ENCODE measurements at places on chromosomes 4 and X.

DNA sequence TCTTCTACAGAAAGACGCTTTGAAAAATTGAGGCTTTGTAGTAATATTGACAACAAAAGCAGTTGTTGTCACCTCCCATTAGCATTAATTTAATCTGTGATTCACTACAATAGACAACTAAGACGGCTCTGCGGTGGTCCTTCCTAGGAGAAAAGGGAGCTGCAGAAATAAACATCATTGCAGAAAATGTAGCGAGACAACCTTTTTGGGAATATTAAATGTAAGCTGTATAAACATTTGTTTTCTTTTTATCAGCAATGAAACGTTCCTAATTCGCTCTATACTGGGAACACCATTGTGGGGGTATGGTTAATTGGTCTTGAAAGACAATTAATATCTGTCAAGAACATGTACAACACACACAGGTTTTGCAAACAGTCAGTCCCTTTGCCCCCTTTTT is 583.3 kb upstream of the TENM3 start:
- no peak for DNase-seq

- no peak for DNase-seq
Measured at GRCh38 chr4:185112104-185112503, 31.0 kb upstream of the SLC25A4 start.

GRCh38 chr4:118905566-118905965 is 16.9 kb downstream of the SYNPO2 start:
- DNase-seq: no peak

DNA sequence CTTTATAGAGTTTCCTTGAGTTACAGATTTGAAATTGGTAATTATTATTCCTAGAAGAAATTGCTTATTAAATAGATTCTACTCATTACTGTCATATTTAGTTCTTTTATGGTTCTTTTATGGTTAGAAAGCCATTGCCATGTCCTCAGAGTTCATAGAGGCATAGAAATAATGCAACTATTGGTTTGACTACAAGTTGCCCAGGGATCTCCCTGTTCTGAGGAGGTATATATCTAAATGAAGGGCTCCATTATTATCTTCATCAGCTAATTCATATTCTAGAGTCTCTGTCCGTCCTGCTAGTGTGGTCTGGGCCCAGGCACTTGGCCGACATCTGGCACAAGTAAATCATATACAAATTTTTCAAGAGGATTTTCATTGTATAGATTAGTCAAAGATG is 535.7 kb downstream of the PPP4R3C start:
- DNase-seq: no peak

DNA sequence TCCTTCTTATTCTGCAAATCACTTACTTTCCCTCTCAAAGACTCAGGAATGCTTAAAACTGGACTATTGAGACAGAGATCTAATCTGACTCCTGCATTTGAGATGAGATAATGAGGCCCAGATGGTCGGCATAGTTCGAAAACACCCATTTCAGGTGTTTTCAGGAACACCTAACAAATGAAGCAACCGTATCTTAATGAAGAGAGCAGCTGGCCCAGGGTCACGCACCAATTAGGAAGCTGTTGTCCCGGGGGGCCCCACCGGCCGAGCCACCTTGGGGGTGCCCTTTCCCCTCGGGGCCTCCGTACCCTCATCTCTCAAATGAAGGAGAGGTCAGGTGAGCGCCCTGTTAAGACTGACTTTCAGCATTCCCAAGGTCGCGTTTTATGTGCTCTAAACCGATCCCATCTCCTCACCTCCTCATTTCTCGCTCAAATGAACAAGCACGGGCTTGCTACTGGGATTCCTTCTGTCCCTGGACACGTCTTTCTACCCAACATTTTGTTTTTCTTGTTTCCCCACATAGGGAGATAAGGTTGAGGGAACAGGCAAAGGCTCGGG is 824 bp downstream of the LRPAP1 start:
- DNase-seq: no peak

GRCh38 chr4:29900336-29900735 is 819.8 kb upstream of the PCDH7 start:
- DNase-seq: no peak

GRCh38 chr4:175891851-175892250 is 79.8 kb upstream of the GPM6A start:
- no peak for DNase-seq

- DNase-seq: no peak
Measured at GRCh38 chr4:119785963-119786362, 157.4 kb upstream of the PDE5A start.

- DNase-seq: no peak
Measured at GRCh38 chr4:676871-677235, 2.5 kb downstream of the MYL5 start.

DNA sequence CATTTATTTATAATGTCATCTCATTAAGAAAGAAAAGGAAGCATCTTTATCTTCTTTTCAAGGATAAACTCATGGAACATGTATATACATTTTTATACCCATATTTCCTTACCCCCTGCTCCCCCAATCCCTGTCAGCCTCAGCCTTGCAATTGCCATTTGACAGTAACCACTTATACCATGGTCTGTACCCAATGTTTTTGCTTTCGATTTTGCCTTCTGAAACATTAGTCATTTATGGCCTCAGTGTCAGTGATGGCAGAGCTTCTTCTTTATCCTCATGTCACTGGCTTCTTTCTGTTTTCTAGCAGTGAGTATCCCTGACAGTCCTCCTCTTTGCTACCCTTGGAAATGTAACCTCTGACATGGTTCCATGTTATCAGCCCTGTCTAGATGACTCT is 228.4 kb downstream of the SPRY1 start:
- no peak for DNase-seq

- no peak for DNase-seq
Measured at GRCh38 chr4:159723341-159724048, 620.6 kb downstream of the RAPGEF2 start.

DNA sequence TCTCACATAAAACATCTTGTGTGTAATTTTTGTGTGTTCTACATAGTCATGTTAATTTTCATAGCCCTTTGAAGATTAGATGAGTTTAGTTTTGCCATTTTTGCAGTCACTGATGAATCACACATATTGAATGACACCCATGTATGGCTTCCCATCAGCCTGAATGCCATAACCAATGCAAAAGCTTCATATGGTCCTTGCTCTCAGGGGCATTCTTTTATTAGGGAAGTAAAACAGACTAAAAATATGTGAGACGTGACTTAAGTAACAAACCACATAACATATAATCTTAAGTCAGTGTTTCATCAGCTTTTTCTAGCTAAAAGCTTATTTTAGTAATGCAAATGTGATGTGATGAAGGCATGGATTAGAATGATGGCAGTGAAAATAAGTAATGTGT is 8.2 kb downstream of the SLC25A4 start:
- no peak for DNase-seq

DNA sequence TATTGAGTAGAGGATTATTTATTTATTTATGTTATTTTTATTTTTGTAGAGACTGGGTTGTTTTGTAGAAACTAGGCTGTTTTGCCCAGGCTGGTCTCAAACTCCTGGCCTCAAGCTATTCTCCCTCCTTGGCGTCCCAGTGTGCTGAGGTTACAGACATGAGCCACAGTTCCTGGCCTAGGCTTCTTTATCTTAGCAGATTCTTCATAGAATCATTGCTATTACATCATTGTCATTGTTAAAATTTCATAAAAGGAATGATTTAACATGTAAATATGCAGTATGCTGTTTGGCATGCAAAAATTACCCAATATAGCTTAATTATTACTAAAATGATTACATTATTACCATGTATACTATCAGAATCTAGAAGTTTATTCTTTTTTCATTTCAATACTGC is 24.2 kb downstream of the SULT1E1 start:
- DNase-seq: no peak

- no peak for DNase-seq
Measured at GRCh38 chr4:152501846-152502536, 33.9 kb downstream of the FBXW7 start.

- no peak for DNase-seq
Measured at GRCh38 chr4:9870165-9870790, 88.8 kb downstream of the DRD5 start.

DNA sequence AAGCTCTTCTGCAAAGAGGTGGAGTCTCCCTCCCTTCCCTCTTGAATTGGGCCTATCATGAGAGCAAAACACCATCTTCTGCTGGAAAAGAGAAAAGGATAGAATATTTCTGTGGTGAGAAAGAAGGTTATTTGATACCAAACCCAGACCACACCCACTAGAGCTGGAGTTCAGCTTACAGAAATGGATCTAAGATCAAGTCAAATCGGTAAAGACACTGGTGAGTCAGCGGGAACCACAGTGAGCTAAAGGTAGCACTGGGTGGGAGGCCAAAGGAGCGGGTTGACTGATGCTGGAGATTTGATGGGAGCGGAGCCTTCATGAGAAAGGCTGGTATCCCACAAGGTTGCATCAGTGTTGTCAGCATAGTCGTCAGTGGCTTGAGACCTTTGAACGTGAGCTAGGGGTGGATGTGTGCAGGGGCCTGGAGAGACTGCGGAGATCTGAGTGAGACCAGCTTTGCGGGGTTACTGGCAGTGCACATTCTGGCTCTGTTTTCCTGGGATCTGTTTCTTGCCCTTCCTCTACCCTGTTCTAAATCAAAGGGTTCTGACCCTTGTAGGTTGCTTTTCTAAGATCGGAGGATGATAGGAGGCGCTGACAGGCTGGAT is 106.4 kb upstream of the SCOC start:
- no peak for DNase-seq

DNA sequence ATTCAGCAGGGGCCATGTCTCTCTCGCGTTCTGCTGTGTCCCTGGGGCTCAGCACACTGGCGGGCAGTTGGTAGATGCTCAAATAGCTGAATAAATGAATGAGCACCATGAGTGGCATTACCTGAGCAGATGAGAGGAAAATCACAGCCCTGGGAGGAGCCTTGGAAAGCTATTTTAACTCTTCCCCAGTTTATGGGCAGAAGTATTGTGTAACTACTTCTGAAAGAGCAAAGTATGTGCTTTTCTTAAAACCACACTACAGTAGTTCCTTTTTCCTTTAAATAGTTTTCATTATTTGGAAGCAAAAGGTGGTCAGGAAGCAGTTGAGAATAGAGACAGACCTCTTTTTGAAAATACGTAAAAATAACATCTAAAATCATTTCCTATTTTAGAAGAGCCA is 3.0 kb upstream of the PLAC1 start:
- no peak for DNase-seq

- no peak for DNase-seq
Measured at GRCh38 chrX:23435108-23435507, 100.5 kb downstream of the PTCHD1 start.

- DNase-seq: no peak
Measured at GRCh38 chr4:19130866-19131265, 1109.3 kb upstream of the LCORL start.

GRCh38 chr4:37873386-37873785 is 17.5 kb upstream of the TBC1D1 start:
- DNase-seq: no peak

DNA sequence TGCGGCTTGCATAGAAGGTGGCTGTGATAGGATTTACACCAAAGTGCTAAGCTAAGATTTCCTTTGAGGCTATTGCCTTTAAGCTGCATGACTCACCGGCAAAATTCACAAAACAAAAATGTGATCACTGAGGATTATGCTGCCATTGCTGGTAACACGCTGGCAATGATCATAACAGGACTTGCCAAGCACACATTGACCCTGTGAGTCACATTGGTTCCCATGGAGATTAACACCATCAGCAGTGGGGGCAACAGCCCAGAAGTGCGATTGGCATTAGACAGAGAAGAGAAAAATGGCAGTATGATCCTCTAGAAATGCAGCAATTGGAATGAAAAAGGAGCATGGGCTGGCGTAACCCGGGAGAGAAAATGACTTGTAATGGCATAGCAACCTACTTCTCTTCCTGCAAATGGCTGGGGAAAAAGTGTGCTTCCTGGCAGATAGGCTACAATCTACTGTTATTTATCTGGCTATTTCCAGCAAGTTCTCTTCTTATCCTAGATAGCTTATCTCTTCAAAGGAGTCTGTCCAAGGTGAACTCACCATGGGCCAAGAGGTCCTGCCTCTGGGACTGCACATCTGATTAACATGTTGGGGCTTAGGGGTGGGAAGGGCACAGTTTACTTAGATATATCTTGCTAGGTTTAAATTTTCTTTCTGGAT is 314.2 kb upstream of the IGFBP7 start:
- DNase-seq: no peak

- no peak for DNase-seq
Measured at GRCh38 chrX:150980711-150981110, 2.4 kb upstream of the HMGB3 start.

DNA sequence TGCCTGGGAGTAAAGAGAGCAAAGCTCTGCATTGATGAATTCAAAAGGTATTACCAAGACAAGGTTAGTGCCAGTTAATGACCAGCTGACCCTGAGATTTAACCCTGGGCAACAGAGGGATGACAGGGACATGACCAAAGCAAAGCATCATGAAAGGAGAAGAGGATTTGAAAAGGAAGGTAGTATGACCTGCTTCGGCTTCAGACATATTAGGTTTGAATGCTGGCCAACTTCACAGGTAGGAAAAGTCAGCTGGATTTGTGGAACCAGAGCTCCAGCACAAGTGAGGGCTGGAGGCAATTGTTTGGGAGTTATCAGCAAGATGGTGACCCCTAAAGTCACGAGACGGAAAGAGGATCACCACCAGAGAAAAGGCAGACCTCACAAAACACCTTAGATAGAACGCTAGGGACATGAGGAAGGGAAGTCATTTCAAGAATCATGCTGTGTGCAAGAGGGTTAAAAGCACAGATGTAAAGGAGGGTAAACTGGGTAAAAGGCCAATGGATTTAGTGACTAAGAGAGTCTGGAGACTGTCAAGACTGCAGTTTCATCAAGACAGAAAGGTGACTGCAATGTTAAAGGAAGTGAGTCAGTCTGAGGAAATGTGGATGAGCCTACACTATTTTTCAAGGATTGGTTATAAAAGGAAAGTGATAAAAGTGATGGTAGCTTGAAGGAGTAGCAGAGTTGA is 45.6 kb downstream of the SH3RF1 start:
- no peak for DNase-seq

- no peak for DNase-seq
Measured at GRCh38 chr4:101271516-101271915, 75.8 kb downstream of the PPP3CA start.

GRCh38 chr4:147408189-147408588 is 72.7 kb upstream of the EDNRA start:
- no peak for DNase-seq

DNA sequence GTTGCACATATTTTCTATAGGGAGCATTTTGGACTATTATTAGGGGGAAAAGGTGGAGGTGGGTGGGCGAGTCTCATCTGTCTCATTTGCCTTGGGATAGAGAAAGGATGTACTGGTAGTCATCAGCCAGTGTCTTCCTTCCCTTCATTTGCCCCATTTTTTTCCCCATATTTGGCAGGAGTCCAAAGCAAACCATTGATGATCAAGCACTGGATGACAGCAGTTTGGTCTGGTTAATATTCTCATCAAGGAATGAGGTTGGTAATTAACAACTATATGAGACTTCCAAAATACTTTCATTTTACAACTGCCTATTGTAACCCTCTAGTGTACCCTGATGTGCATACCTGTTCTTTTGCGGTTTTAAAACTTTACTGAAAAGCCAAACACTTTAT is 22.6 kb upstream of the IGFBP7 start:
- no peak for DNase-seq

DNA sequence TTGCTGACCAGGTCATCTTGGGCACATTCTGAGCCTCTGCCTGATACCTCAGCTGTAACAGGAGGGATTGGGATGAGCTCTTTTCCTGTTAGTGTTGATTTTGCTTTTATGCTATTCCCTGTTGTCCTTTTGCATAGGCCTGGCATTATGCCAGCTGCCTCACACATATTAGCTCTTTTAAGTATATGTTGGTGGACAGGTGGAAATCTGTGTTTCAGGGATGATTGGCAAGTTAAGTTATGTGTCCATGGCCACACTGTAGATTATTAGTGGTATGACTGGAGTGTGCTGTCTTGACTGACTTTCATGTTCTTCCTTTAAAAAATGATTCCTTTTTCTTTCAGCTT is 28.9 kb downstream of the NSD2 start:
- no peak for DNase-seq
